GM13977 (cell line): ENCODE measurements at places on chromosomes 3 and 15.
A peak's percentile ranks its signal among the peaks of the same experiment; 100 is the strongest.

DNA sequence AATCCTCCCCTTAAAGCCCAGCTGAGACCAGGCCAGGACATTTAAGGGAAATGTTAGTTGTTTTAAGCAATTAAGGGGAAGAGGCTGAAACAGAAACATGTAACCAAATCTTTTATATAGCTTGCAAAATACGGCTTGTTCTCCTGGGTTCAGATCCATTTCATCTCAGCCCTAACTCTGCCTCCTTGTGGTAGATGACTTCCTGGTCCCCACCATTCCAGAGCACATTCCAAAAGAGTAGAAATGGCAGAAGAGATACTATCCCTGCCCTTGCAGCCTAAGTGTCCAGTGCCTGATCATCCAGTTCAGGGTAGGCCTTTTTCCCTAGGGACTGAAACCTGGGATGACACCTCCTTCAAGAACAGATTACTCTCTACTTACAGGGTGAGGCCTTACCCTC lies 266.2 kb upstream of the VEPH1 start:
- no peak for DNase-seq

DNA sequence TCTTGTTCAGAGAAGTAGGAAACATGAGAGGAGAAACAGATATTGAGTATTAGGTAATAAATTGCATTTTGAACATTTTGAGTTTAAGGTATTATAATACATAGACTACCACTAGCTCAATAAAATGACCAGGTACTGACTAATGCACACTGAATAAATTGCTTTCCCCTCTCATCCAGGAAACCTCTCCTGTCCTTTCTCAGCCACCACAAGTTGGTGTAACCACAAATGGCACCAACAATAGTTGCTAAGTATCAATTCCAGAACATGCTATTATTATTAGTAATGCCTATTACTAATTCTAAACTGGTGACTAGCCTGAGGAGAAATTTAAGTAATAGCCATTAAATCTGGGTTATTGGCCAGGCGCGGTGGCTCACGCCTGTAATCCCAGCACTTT lies 47.3 kb upstream of the XRN1 start:
- no peak for DNase-seq

DNA sequence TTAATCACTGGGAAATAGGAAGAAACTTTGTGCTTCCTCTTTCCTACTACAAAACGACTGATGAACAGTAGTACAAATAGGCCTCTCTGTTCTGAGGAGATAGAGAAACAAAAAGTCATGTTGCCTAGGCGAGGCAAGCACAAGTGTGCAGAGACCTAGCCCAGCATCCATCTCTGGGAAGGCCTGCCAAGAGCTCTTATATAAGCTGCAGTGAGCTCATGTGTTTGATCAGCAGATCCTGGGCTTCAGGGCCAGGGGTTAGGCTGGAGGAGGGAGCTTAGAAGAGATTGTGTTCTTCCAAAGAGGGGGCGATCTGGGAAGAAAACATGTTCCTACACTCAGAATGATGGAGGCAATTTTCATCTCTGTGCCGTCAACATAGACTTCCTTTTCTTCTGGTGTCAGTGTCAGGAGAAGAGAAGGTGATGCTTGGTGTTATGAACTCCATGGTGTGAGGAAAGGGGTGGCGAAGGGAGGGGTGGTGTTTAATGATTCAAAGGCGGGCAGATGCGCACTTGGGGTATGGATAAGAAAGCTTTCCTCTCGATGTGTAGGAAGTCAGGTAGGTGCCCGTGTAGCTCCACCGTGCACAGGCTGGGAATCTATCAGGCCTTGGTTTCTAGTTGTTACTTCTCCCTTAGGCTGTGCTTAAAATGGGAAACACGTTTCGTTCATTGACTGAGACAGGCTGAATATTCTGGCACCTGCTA lies 29.5 kb upstream of the ETV5 start:
- no peak for DNase-seq

DNA sequence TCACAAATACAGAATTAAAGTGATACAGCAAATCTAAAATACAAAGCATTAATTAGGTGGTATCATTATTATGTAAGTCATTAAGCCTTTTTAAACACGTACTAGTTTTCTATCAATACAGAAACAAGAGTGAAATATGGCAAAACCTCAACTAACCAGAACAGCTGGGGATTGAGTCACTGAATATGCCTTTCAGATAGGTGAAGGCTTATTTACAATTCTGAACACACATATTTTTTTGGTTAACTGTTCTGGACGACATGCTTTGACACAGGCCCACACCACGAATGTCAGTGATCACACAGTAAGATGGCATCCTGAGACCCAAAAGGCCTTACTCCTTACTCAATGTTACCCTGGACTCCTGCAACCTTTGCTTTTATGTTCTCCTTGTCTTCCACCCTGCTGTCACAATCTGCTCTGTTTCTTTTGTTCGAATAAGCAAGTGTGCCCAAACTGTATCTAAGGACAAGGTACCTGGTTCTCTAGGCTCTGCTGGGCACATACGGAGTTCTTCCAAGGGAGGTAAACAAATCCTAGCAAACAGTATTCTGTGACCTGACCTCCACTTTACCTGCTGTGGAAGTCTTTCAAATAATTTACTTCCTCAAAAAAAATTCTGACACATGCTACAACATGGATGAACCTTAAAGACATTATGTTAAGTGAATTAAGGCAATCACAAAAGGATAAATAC lies 7.0 kb downstream of the SFMBT1 start:
- no peak for DNase-seq

DNA sequence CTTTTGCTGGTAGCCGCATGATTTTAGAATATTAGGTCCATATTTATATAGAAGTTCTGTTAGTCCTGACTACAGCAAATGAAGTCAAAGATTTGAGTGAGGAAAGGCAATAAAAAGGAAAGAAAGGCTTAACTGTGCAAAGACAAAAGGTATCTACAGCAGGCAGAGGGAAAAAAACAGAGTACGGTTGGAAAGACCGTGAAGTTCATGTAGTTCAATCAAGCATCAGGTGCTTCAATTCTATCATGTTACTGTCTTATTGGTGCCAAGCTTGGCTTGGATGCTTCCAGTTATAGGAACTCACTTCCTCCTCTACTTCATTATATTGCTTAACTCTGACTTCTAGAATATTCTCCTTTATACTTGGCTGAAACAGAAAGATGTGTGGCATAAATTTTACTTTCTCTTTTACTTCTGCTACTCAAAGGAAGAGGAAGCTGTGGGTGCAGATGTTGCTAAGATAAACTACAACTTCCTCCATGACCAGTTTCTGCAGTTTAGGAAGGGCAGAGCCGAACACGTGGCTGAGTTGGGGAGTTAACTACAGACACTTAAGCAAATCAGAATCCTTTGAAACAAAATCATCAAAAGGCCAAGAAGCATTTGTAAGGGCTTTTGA lies 72.6 kb upstream of the ZBED2 start:
- peak; percentile 45 for DNase-seq
